ENCODE measurements at places on chromosomes 7 and 10.

GRCh38 chr7:117777335-117778142 is 95.7 kb downstream of the CTTNBP2 start:
- DNase-seq = no peak

DNA sequence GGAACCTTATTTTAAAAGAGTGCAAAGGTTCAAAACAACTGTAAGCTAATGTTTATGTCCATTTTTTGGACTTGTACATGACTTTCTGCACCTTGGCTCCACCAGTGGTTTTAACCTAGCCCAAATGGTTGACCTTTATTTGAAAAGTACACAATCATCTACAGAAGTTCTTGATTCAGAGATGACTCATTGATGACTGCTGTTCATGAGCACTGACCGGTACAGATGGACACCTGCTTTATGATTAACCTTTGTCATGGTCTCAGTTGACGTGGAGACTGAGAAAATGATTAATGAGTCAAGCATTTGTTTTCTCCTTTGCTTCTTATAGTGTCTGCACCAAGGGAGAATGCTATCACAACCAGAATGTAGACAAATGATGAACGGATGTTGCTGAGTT is 55.7 kb upstream of the PTER start:
- no peak for DNase-seq

DNA sequence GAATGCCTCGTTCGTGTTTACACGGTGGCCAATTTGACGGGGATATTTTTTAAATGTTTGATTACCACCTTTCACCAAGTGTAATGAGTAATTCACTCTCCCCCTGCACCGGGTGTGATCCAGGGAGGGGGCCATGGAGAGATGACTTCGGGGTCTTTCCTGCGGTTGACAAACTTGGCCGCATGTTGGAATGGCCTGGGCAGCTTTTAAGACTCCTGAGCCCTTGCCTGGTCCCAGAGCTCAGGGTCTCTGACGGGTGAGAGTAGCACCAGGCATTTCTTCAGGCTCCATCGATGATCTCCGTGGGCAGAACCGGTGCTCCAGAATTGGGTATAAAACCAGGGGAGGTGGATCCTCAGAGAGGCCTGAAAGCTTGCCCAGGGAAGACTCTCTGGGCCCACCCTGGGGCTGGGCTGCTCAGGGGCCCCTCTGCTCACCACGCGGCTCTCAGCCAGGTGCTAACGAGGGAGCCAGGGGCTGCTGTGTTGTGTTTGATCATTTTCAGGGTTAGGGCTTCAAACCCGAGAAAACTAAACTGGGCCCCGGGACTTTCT is 882 bp downstream of the ZNF282 start:
- no peak for DNase-seq

DNA sequence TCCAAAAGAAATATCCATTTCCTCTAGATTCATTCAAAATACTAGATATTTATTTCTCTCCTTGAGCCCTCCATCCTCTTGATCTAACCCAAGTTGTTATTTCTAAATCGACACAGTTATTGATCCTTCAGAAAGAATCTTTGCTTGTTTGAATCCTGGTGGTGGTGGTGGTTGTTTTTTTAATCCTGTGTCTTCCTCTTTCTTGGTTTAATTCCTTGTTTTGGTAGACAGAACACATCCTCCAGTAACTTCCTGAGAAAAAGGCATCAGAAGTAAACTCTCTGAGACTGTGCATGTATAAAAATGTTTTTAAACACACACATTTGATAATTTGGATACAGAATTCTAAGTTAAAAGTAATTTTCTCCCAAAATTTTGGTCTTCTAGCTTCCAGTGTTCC is 49.9 kb downstream of the SIRT1 start:
- DNase-seq = no peak

DNA sequence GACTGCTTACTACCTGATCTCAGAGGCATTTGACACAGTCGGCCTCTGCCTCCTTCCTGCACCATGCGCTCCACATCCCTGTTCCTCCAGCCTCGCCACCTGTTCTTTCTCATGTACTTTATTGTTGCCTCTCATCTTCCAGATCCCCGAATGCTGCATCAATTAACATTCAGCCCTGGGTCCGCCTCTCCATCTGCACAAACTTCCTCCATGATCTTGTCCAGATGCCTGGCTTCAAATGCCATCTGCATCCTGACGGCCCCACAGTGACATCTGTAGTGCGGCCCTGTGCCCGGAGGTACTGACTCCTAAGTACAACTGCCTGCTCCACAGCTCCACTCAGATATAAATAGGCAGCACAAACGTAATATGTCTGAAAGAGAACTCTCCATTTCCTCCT is 51.2 kb upstream of the STK17A start:
- no peak for DNase-seq

DNA sequence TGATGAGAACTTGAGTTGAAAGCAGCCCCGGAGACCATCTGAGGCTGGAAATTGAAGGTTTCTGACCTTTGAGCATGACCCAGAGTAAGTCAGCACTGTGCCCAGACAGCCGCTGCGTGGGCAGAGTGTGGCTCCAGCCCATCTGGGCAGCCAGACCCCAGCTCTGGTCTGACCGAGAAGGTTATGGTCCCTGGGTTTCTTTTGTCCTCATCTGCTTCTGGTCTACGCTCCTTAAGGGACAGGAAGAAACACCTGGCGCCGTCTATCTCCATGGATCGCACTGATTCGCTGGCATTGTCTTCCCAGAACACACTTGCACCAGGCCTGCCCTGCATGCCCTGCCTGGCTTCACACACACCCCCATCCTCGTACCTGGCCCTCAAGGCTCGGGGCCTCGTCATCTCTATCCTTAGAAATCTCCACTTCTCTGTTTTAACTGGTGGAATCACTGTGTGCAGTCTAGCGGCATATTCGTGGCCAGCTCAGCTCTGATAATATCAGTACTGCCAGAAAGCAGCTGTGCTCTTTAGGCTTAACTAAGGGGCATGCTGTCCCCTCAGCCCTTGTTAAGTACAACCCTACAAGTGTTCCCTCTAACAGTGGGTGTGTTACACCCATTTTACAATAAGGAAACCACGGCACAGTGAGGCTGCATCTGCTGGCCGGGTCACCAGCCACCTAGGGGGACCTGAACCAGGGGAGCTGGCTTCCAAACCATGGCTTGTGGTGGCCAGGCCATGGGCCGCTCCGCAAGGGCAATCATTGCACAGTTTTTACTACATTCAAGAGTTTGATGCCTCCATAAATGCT is 127.7 kb downstream of the ADCY1 start:
- DNase-seq = no peak

DNA sequence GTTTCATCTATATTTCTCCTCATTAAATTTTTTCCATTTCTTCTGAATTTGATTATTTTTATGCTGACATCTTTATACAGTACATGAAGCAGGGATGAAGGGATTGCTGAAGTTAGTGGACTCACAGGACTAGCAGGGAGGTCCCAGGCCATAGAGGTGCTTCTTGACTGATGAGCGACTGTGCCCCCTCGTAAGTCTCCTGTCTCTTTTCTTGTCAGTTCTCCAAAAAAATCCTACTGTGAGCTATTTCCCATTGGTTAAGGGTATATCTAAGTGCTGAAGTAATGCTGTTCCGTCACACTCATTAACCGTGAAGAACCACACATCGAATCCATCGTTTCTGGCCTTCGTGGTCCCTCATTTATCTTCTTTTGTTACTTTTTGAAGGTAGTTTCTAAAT is 27.7 kb downstream of the HECW1 start:
- no peak for DNase-seq

DNA sequence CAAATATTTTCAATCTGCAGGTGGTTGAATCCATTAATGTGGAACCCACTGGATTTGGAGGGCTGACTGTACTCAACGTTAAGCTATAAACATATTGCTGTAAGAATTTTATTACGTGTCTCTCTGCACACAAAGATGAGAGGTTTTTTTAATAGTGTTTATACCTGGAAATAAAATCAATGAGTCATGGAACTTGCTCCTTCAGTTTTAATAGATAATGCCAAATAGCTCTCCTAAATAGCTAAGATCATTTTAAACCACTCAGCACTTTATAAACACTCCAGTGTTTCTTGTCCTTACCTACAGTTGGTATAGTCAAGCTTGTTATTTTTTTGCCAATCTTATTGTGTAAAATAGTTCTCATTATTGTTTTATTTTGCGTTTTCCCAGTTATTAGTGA is 455.6 kb upstream of the FZD8 start:
- DNase-seq = no peak

DNA sequence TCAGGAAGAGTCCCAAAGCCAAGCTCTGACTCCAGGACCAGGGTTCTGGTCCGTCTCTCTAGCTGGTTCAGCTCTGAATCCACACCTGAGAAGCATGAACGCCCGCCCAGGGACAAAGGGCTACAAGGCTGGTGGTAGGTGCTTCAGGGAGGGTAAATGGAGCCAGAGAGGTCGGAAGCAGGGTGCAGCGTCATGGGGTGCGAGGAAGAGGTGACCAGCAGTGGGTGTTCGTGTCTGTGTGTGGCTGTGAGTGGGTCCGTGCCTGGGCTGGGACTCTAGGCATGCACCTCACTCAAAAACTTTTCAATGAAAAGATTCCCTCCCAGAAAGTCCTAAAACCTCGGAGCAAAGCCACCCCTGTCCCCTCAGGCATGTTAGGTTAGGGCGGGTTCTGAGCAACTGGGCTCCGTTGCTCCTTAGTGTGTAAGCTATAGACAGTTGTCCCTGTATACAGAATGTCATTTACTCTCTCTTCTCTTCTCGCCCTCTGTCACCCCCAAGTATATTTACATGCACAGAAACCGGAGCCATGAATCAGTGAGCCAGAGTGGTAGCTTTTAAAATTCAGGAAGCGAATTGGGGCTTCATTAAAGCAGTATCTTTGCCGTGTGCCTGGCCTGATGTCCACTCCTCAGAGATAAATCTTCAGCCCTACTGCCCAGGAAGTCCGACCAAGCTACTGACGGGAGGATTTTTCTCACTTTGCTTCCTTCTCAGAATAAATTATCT is 12.3 kb upstream of the GATA3 start:
- no peak for DNase-seq

DNA sequence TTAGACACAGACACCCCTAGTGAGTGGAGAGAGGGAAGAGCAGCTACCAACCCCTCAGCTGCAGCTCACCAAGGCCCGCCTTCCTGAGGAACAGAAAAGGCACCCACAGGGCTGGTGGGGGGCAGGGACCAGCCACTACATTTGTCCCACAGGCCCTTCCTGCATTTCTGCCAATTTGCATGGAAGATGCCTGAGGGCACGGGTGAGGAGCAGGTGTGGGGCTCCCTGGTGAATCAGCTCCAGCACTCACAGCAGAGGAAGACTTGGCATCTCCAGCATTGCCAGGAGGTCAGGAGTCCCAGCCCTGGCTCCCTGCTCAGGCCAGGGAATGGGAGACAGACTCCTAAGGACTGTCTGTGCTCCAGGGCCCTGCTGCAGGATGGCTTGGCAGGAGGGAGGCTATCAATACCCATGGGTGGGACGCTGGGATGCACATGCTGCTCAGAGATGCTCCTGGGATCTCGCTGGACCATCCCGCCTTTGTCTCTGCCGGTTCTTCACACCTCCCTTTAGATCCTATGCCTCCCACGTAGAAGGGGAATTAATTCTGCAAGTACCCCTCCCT is 109.7 kb downstream of the SLIT1 start:
- no peak for DNase-seq

GRCh38 chr7:122970740-122971725 is 24.5 kb downstream of the TAS2R16 start:
- no peak for DNase-seq

DNA sequence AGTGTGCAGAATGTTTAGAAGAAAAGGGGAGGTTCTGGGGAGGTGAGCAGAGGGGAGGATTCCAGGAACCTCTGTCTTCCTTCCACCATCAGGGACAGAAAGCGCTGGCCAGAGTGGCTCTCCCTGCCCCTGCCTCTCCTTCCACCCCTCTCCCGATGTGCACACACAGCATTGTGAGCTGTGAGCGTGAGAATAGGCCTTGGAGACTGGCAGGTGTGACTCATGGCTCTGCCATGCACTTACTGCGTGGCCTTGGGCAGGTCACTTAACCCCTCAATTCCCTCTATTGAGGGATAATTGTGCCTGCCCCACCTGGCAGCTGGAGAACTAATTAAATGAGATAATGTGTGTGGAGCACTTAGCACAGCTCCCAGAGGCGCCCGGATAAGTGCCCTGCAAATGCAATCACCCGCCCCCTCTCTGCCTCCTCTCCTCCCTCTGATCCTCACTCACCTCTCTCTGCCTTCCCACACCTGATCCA is 115.4 kb downstream of the ZMIZ1 start:
- DNase-seq = no peak

- DNase-seq = no peak
Observed at GRCh38 chr7:101869026-101869900, 51.8 kb downstream of the CUX1 start.

- DNase-seq = no peak
Observed at GRCh38 chr10:131561897-131562296, 250.4 kb upstream of the TCERG1L start.

DNA sequence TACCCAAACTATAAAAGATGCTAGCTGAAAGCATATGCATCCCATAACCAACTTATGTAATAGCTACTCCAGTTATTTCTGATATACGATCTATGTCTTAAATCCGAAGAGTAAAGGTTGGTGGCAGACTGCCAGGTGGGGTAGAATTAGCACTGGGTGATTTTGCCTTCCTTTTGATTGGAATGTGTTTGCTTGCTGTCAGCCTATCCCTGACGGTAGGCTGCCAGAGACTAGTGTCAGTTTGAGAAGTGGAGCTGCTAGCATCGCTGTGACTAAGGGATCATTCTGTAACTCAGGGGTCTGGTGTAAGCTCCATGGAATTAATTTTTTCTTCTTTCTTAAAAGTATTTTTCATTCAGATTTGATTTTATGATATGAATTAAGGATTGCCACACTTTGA is 9.5 kb upstream of the SEM1 start:
- DNase-seq = no peak

DNA sequence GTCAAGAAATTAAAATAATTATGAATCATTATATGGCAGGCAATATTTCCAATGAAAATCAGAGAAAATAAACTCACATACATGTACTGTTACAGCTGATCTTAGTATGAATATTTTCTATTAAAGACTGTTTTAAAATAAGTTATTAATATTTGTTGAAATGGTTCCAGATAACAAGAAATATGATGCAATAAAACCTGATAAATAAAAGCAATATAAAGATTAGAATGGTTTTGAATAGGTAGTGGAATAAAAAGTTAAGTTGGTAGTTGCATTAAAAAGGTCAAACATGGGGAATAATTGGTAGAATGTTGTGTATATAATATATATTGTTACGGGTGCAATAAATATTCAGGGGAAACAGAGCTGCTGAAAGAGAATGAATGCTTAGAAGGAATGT is 52.5 kb downstream of the MEST start:
- DNase-seq = no peak

- no peak for DNase-seq
Observed at GRCh38 chr7:15715435-15715834, 29.0 kb upstream of the MEOX2 start.

DNA sequence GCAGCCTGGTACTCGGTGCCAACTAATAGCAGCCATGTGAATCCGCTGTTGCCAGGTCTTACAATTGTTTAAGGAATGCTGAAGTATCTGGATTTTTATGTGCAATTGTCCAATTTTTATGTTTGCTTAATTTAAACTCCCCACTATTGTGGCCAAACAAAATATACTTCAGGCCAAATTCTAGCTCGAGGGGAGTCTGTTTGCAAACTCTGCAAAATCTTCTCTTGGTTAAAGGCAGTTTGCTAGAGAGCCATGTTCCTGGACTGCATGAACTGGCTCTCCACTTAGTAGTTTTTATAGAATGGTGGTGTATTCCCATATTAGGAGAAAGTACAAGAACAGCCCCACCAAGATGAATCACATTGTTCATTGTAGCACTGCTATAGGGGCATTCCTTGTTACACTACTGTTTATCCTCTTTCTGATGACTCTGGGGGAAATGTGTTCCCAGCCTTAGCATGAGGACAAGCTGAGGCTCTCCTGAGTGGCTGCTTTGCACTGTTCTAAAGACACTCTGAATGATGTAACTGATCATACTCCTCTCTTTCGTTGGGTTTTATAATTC is 178.0 kb upstream of the GLI3 start:
- DNase-seq = no peak

Data from stimulated activated CD4-positive, alpha-beta T cell treated with anti-CD3 and anti-CD28 coated beads, TNF-alpha, amount 100 ng/mL, for 4 hours (primary cell).